Activated naive CD4-positive, alpha-beta T cell treated with anti-CD3 and anti-CD28 coated beads for 36 hours (primary cell): ENCODE measurements at places on chromosomes 6 and 20. TPM values are rescaled to one million over a fixed set of nuclear protein-coding genes. Genes with fewer than 3 reads are reported as not detected.

DNA sequence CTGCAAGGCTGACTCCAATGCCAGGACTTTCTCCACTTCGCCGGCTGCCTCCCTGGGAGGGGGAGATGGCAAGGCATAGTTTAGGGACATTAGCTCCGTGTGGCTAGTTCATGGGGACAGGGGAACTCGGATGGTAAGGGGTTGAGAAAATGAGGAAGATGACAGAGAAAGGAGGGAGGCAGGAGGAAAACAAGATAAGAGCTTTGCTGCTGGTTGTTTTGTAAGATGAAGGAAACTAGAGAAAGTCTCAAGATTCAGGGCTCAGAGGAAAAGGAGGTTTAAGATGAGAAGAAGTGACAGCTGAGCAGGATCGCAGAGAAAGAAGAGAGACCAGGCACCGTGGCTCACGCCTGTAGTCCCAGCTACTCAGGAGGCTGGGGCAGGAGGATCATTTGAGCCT is 180.9 kb upstream of the RREB1 start:
- peaks cover 11% of the 10 kb centered on the region for H3K27me3 ChIP-seq
- no peak for DNase-seq
- no peaks in the 10 kb centered on the region for H3K4me1 ChIP-seq
- no peak overlapping the region for H3K4me3 ChIP-seq
- H3K27ac ChIP-seq, result no peak overlapping the region

GRCh38 chr6:14454473-14454775 is 336.9 kb downstream of the CD83 start:
- H3K4me3 ChIP-seq, result no peak overlapping the region
- peak; percentile 78 for DNase-seq
- no peaks in the 10 kb centered on the region for H3K36me3 ChIP-seq
- peaks cover 50% of the 10 kb centered on the region for H3K4me1 ChIP-seq
- H3K27me3 ChIP-seq, result peaks cover 1% of the 10 kb centered on the region
- H3K27ac ChIP-seq, result peak overlapping the region; percentile 27

DNA sequence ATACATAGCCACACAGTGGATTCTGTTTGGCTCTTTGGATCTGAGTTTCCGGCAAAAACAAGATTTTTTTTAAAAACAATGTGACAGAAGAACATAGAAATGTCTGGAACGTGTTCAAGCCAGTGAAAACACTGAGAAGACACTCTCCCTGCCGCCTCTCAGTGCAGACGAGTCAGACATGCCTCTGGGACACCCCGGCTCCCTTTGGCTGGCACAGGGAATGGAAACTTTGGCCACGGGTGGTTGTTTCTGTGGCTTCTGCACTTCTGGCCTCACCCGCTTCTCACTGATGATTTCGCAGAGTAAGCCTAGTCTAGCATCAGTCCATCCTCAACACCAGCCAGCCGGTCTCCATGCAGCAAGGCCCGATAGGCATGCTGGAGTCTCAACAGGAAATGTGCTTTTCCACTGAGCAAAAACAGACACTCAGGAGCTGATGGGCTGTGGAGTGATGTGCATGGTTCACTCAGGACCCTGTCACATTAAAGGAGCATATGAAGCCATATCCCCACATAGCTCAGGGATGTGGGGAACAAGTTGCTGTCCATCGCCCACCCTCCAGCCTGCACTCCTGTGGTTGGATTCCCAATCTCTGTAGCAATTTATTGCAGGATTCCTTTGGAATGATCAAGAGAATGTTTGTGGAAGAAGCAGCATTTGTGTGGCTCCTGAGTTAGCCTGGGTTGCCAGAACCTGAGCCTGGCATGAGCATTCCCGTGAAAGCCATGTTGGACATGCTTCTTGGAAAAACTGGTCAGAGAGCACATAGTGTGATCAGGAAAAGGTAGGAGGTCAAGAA is 262.0 kb upstream of the RIN2 start:
- H3K27me3 ChIP-seq, result peaks cover 1% of the 10 kb centered on the region
- no peak overlapping the region for H3K4me3 ChIP-seq
- no peaks in the 10 kb centered on the region for H3K36me3 ChIP-seq
- DNase-seq, result no peak
- peaks cover 3% of the 10 kb centered on the region for H3K4me1 ChIP-seq
- no peak overlapping the region for H3K27ac ChIP-seq

MAS1 gene
- not detected for total RNA-seq

- no peaks in the 10 kb centered on the region for H3K4me1 ChIP-seq
- DNase-seq, result no peak
- no peak overlapping the region for H3K27ac ChIP-seq
- H3K27me3 ChIP-seq, result peaks cover 14% of the 10 kb centered on the region
- H3K36me3 ChIP-seq, result peaks cover 3% of the 10 kb centered on the region
Observed at GRCh38 chr20:63382551-63383300, 21.6 kb upstream of the CHRNA4 start.

BPIFA1 gene
- total RNA-seq, result not detected

DNA sequence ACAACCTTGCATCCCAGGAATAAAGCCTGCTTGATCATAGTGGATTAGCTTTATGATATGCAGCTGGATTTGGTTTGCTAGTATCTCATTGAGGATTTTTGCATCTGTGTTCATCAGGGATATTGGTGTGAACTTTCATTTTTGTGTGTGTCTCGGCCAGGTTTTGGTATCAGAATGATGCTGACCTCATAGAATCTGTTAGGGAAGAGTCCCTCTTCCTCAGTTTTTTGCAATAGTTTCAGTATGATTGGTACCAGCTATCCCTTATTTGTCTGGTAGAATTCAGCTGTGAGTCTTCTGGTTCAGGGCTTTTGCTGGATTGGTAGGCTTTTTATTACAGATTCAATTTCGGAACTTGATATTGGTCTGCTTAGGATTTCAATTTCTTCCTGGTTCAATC is 132.5 kb downstream of the ZFAND3 start:
- peaks cover 43% of the 10 kb centered on the region for H3K4me1 ChIP-seq
- H3K27ac ChIP-seq, result no peak overlapping the region
- H3K4me3 ChIP-seq, result no peak overlapping the region
- peaks cover 6% of the 10 kb centered on the region for H3K36me3 ChIP-seq

TRAPPC3L gene
- not detected for total RNA-seq

DNA sequence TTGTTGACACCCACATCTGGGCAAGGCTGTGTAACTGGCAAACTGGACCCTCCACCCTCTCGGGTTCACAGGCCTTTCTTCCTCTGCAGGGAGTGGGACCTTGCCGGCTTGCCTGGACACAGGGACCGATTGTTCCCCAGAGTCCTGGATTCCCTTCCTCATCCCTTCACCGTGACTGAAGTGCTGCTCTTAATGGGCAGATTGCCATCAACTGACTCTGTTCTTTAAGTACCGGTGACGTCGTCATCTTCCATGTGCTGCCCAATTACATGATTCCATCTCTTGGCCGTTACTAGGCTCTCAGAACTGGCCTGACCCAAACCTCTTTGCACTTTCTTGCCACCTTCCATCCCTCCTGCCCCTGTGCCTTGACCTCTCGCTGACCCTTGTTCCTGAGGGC is 85.4 kb downstream of the EYA4 start:
- H3K4me3 ChIP-seq, result no peak overlapping the region
- peaks cover 8% of the 10 kb centered on the region for H3K27me3 ChIP-seq
- no peak for DNase-seq
- no peak overlapping the region for H3K27ac ChIP-seq
- no peaks in the 10 kb centered on the region for H3K36me3 ChIP-seq
- H3K4me1 ChIP-seq, result no peaks in the 10 kb centered on the region

GRCh38 chr20:32091888-32092346 is 17.6 kb upstream of the TM9SF4 start:
- peak; percentile 92 for DNase-seq
- no peak overlapping the region for H3K27ac ChIP-seq
- H3K4me3 ChIP-seq, result no peak overlapping the region
- no peaks in the 10 kb centered on the region for H3K4me1 ChIP-seq

SLC35D3 gene
- not detected for total RNA-seq

DNA sequence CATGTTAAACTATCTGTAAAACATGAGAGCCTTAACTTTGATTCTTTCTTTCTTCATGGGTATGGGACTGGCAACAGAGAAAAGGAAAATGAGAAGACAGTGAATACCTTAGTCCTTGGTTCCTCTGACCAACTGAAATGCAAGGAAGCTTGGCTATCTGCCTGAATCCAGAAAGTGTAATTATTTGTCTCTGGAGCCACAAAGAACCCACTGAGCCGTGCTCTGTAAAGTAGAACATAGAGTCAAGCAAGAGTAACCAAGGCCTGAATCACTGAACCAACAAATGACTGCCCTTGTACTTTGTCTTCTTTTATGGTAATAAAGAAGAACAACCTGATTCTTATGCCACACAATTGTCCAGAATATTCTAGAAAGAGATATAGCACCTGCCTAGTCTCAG is 27.6 kb downstream of the PKHD1 start:
- no peak for DNase-seq
- peaks cover 2% of the 10 kb centered on the region for H3K27me3 ChIP-seq
- H3K27ac ChIP-seq, result no peak overlapping the region
- no peak overlapping the region for H3K4me3 ChIP-seq

CAGE1 gene
- total RNA-seq, result 0.25 TPM

FUT9 gene
- not detected for total RNA-seq

- no peak overlapping the region for H3K27ac ChIP-seq
- H3K4me1 ChIP-seq, result peaks cover 2% of the 10 kb centered on the region
- H3K36me3 ChIP-seq, result peaks cover 30% of the 10 kb centered on the region
- H3K27me3 ChIP-seq, result no peaks in the 10 kb centered on the region
Observed at GRCh38 chr6:37473364-37474095, 26.2 kb downstream of the CCDC167 start.

DZANK1 gene
- 0.79 TPM for total RNA-seq

- H3K4me3 ChIP-seq, result peak overlapping the region; percentile 8
- H3K36me3 ChIP-seq, result no peaks in the 10 kb centered on the region
- H3K27ac ChIP-seq, result no peak overlapping the region
Observed at GRCh38 chr6:3162067-3162497, 4.7 kb upstream of the TUBB2A start.
